ENCODE measurements at places on chromosomes 7 and 10.

DNA sequence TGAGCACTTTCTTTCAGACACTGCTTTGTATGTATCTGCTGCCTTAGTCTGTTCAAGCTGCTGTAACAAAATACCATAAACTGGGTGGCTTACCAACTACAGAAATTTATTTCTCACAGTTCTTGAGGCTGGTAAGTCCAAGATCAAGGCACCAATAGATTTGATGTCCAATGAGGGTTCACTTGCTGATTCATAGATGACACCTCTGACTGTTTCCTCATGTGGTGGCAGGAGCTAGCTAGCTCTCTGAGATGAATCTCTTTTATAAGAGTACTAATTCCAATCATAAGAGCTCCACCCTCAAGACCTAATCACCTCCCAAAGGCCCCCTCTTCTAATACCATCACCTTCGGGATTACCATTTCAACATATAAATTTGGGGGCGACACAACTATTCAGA is 76.6 kb upstream of the ADO start:
- DNase-seq: no peak

GRCh38 chr10:30688456-30688855 is 58.9 kb upstream of the LYZL2 start:
- no peak for DNase-seq

DNA sequence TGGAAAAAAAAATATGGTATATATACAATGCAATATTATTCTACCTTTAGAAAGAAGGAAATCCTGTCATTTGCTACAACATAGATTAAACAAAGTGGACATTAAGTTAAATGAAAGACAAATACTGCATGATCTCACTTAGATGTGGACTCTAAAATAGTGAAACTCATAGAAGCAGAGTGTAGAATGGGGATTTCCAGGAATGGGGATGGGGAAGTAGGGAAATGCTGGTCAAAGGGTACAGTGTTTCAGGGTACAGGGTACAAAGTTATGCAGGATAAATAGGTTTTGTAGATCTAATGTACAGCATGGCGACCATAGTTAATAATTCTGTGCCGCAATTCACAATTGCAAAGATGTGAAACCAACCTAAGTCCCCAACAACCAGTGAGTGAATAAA is 385.5 kb downstream of the SFMBT2 start:
- DNase-seq: no peak

- DNase-seq: no peak
Observed at GRCh38 chr7:100489121-100489520, 5.4 kb downstream of the NYAP1 start.

GRCh38 chr10:79407811-79408795 is 37.3 kb downstream of the ZCCHC24 start:
- DNase-seq: no peak

DNA sequence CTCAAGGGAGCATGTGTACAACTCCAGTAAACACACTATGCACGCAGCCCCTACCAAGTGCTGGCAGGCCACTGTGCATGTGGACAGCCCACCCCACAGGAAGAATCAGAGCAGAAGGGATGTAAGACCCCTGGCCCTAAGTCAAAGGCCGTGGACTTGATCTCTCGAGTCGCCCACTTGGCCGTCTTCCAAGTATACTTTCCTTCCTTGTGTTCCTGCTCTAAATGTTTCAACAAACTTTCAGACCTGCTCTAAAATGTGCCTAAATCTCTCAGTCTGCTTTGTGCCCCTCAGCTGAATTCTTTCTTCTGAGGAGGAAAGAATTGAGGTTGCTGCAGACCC is 21.1 kb upstream of the NOM1 start:
- no peak for DNase-seq

DNA sequence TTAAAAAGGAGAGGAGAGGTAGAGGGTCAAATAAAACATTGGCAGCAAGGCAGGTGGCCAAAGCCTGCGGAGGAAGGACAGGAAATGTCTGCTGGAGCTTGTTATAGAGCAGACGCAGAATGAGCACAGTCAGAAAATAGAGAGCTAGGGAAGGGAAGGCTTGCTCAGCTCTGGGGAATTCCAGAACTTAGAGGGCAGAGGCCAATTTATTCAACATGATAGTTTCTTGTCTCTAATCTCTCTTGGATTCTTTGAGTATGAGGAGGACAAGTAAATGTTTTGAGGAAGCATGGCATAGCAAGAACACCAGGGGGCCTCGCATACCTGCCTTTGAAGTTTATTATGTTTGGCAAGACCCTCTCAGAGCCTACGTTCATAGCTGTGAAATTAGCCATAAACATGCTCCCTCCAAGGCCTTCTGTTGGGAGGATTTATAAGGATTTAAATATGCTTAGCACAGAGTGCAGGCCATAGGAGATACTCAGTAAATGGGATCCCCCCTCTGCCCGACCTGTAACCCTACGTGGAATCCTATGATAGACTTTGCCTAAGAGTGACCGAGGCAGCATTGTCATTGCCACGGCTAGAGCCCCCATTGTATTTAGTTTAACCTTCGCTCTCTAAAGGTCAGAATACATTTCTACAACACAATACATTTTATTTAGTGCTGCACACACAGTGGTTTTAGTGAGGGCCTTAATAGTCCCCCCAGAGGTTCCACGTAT is 293.9 kb downstream of the CCDC3 start:
- DNase-seq: no peak

DNA sequence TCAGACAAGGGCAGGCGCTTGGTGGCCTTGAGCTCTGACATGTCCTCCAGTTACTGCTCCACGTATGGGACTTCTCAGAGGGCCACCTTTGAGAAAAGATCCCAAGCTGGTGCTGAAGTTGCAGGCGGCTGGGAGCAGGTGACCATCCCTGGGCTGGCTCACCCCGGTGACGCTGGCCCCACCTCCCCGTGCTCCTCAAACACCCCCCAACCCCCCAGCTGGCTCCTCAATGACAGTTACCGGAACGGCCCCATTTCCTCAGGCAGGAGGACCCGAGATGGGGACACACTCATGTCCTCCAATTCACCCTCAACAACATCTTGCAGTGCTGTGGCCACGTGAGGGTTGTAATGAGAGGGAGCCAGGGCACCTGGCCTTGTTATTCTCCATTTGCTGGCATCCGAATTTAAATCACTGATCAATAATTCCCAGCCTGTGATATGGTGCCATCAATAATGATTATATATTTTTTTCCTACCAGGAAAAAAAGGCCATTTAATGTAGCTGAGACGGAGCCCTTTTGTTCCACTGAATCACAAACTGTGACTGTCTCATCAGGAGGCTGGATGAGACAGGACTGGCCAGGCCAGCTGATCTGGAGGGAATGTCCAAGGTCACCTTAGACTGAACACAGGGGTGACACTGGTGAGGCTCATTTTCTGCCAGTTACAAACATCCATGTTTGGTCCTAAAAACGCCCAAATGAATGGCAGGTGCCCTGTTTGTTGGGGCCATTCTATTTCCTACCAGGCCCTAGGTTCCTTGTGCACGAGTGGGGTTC is 64.5 kb downstream of the CHST15 start:
- no peak for DNase-seq

DNA sequence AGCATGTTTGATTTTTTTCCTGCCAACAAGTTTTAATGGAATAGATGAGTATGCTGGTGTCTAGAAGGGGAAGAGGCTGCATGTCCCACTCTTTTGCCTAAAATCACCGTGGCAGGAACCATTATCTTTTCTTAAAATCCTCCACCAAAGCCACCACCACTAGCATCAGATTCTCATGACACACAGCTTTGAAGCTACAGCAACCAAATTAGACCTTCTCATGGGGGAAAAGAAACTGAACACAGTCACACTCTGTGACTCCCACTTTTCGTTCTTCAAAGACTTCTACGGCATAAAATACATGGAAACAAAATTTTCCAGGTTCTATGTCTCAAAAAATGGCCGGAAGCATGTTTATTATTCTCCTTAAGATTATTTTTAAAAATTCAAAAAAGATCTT is 81.8 kb downstream of the SGMS1 start:
- DNase-seq: no peak

- DNase-seq: no peak
Observed at GRCh38 chr7:36942955-36943354, 218.7 kb upstream of the AOAH start.

- DNase-seq: no peak
Observed at GRCh38 chr7:158809596-158809995, 19.7 kb downstream of the ESYT2 start.

DNA sequence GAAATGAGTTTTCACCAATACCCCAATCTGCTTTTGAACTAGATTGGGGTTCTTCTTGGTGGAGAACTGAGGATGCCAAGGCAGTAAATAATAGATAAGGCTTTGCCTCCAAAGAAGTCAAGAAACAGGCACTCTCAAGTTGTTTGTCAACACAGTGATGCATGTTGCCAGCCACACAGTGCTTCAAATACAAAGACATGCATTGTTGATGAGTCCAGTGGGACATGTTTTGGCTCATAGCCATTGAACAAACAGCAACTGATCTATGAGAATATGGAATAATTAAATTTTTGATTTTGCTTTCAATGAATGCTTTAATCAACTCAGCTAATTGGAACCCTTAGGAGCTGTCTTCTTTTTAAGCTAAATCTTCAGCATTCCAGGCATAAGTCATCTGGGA is 346.4 kb downstream of the THSD7A start:
- DNase-seq: no peak

All from activated T-helper 1 cell treated with anti-CD3 and anti-CD28 coated beads, Interleukin-12 subunit alpha, Interleukin-12 subunit beta, Interleukin-2, Interleukin-4 antibody, amounts not matched to agents 30 ng/mL and 10 ng/mL and 1 ng/mL, durations not matched to agents 14 hours and 24 hours and 36 hours (primary cell).